ENCODE measurements at places on chromosomes 3 and 15. TPM values are rescaled to one million over a fixed set of nuclear protein-coding genes. Genes with fewer than 3 reads are reported as not detected.

GPR15 gene
- not detected for total RNA-seq

UROC1 gene
- total RNA-seq = not detected

CRYGS gene
- 0.85 TPM for total RNA-seq

PPARG gene
- total RNA-seq = 20.8 TPM

CPA3 gene
- 3.0 TPM for total RNA-seq

HYAL1 gene
- 0.65 TPM for total RNA-seq

CPNE4 gene
- total RNA-seq = not detected

EEFSEC gene
- total RNA-seq = 10.1 TPM

CNTN4 gene
- total RNA-seq = 0.73 TPM

KLHL6 gene
- under 0.01 TPM for total RNA-seq

SEMA5B gene
- not detected for total RNA-seq

BDH1 gene
- total RNA-seq = 14.1 TPM

CTXN2 gene
- total RNA-seq = not detected

PPIB gene
- total RNA-seq = 651 TPM

CLDN18 gene
- not detected for total RNA-seq
